Glutamatergic neuron (in vitro differentiated cells): ENCODE measurements at places on chromosomes 4 and X.
A peak's percentile ranks its signal among the peaks of the same experiment; 100 is the strongest.

DNA sequence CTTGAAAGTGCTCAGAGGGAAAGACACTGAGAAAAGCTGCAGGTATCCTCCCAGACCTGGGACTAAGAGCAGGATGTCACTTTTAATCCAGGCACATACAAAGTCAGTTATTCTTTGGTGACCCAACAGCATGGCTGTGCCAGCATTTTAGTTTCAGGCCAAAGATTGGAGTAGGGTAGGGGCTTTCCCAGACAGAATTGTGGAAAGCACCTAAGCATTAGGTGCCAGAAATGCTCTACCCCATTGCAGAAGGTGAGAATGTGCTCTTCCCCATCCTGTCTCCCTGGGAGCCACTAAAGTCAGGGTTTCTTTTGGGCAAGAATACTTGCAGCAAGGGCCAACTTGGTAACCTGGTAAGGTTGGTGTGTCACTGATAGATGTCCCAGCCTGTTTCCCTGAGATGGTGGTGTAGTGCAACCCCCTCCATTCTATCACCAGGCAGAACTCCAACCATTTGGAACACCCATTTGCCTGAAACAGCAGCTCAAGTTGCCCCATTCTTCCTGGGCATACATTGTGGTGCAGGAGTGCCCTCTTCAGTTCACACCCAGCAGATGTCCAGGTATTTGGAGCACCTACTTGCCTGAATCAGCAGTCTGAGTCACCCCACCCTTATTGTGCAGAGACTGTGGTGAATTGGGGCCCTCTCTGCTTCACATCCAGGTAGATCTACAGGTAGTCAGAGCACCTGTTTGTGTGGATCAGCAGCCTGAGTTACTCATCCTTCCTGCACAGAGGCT is 183.5 kb downstream of the ZC4H2 start:
- DNase-seq, result no peak

- DNase-seq, result peak; percentile 20
These were observed 3.1 kb downstream of the NKX1-1 start for GRCh38 chr4:1403177-1403583.

DNA sequence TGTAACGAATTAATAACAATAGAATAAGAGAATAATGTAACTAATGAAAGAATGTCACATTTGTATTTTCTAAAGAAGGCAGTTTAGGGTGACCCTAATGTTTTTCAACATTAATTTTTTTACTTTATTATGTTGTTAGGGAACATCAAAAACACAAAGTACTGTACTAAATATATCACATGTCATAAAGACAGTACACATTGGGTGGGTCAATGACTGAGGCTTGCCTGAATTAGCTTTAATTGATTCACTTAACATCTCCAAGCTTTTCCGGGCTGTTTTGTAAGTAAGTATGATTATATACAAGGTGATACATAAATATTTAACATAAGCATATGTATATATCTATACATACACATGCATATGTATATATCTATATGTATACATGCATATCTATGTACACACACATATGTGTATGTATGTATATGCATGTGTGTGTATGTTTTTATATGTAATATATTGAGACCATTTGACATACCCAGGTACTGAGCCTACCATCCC is 43.4 kb upstream of the KLF3 start:
- DNase-seq, result no peak

GRCh38 chr4:125358453-125358852 is 43.7 kb downstream of the FAT4 start:
- no peak for DNase-seq

DNA sequence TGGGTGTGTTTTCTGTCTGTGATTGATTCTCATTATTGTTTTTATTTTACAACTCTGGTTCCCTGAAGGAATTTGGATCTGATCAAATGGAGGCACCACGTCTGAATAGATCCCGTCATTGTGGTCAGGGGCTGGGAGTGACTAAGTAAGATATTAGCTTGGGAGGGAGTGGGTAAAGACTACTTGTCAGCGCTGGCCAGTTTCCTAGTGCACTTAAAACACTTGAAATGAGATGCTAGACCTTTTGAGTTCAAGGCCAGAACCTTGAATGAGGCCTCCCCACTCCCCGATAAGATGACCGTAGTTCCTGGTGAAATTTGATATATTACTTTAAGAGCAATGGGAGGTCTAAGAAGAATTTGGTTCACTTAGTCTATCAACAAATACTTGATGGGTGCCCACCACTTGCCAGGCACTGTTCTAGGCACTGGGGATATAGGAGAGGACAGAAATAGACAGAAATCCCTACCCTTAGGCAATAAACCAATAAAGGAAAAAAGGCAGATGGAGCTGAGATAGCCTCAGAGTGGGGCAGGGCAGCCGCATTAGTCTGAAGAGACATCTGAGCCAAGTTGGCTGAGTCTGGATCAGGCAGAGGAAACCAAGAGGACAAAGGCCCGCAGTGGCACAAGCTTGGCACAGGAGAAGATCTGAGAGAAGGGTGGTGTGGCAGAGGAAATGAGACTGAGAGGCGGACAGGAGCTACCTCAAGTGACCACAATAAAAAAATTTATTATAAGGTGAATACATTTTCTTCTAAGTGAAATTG is 11.8 kb downstream of the FAM184B start:
- no peak for DNase-seq

DNA sequence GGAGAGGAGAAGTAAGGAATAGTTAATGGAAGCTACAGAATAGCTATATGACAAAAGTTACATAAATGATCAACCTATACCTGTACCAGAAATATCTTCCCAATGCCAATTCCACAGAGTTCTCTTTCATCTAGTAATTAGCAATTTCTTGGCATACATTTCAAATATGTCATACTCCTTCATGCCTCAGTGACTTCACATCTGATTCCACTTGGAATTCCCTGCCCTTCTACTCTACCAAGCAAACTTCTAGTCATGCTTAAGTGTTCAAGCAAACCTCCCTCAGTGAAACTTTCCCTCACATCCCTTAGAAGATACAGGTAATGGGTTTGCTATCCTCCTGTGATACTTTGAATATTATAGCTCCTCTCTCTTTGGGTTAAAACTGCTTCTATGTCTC is 127.1 kb downstream of the KLHL13 start:
- no peak for DNase-seq

- DNase-seq, result no peak
These were observed 1654.2 kb downstream of the PCDH19 start for GRCh38 chrX:98755912-98756311.

DNA sequence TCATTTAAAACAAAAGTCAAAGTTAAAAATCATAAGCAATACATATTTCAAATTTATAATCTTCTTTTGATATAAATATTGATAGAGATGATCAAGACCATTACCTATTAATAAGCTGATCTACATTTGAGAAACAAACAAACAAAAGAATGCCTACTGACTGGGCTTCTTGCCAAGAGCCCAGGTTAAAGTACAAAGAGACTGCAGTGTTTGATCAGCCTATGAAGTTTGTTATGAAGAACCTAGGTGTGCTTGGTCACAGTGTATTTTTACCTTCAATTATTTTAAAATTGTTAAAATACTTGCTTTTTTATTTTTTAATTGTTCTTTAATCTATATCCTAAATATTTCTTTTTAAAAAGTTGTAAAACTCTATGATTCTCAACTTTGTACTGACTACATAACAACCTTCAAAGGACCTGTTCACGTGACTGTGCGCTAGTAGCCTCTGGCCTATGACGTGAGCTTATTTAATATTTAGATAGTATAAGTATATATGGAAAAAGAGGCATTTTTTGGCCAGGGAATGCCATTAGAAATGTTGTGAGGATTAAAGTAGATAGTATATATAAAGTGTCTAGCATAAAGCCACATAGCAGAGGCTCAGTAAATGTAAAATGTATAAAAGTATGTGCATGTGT is 11.4 kb upstream of the SLC39A8 start:
- no peak for DNase-seq

- DNase-seq, result no peak
These were observed 23.7 kb downstream of the FAM193A start for GRCh38 chr4:2560167-2560566.

- no peak for DNase-seq
These were observed 13.2 kb upstream of the XIAP start for GRCh38 chrX:123846577-123847038.

- no peak for DNase-seq
These were observed 433.0 kb downstream of the PPARGC1A start for GRCh38 chr4:23456864-23457263.

GRCh38 chrX:130555341-130555740 is 153.6 kb downstream of the RBMX2 start:
- no peak for DNase-seq

DNA sequence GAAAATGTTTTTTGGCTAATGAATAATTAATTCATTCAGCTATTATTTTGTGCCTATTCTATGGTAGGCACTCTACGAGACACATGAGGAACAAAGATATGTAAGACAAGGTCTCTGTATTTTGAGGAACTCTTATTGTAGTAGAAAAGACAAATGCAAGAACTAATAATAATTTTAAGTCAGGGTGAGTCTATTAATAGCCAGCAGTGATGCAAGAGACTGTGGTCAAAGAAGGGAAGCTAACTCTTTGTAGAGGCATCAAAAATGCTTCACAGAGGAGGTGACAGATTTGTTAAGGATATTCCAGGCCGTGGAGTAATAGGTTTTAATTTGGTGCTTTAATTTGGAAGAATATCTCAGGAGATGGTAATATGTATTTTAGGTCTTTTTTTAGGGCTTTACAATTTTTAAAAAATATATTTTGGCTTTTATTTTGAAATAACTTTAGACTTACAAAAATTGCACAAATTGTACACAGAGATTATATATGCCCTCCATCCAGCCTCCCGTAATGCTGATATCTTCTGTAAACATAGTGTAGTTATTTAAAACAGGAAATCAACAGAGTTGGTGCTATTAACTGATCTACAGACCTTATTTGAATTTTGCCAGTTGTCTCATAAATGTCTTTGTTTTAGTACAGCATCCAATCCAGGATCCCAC is 48.1 kb downstream of the DCLK2 start:
- no peak for DNase-seq

GRCh38 chr4:3220476-3221183 is 28.3 kb upstream of the MSANTD1 start:
- no peak for DNase-seq

DNA sequence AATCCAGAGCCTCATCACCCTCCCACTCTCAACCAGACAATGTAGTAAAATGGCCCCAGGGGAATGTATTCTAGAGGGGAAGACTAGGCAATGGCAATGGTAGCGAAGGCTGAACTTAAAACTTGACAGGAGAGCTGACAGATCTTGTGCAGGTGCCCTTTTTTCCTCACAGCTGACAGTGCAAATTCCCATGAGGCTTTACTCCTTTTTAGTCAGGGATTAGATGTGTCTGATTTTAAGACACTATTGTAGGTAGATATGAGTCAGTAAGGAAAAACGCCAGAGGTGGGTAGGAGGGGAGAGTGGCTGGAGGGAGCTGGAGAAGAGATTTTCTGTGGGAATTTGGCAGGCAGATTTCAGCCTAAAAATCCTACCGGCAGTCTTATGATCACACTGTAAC is 10.7 kb downstream of the CAPN6 start:
- DNase-seq, result no peak

DNA sequence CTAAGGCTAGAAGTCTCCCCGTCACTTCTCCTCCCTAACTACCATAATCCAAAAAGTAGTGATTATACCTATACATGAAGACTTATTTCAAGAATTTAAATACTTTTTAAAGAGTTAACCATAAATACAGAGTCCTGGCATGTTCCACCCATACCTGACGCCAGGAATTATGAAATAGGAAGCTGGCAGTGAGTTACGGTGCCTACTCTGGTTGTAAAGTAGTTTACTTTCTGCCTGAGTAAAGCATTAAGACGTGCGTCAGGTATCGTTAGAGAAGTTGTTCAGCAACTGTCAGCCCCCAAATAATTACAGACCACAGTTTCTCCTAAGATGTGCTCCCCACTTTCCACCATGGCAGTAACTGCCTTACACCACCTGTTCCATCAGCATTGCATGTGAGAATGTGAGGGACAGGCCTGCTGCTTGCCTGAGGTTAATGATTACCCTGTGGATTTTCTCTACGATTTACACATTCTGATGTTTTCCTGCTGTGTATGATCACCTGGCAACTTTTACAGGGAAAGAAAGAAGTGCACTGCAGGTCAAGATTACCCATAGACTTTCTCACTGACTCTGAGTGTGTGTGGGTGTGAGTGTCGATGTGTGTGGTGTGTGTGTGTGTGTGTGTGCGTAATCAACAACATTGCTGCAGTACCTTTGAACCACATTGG is 92.3 kb upstream of the SLC7A11 start:
- DNase-seq, result no peak

DNA sequence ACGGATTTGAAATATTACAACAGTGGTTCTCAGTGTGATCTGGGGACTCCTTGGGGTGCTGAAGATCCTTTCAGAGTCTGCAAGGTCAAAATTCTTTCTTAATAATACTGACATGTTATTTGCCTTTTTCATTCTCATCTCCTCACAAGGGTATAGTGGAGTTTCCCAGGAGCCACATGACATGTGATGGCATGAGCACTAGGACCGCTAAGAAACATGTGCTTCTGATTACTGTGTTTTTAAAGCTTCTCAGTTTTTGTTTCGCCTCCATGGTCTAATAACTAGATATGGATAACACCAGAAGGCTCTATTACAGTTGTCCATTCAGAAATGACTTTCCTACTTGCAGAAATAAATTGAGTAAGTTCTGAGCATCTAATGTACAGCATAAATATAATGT is 156.1 kb downstream of the RAB28 start:
- no peak for DNase-seq

DNA sequence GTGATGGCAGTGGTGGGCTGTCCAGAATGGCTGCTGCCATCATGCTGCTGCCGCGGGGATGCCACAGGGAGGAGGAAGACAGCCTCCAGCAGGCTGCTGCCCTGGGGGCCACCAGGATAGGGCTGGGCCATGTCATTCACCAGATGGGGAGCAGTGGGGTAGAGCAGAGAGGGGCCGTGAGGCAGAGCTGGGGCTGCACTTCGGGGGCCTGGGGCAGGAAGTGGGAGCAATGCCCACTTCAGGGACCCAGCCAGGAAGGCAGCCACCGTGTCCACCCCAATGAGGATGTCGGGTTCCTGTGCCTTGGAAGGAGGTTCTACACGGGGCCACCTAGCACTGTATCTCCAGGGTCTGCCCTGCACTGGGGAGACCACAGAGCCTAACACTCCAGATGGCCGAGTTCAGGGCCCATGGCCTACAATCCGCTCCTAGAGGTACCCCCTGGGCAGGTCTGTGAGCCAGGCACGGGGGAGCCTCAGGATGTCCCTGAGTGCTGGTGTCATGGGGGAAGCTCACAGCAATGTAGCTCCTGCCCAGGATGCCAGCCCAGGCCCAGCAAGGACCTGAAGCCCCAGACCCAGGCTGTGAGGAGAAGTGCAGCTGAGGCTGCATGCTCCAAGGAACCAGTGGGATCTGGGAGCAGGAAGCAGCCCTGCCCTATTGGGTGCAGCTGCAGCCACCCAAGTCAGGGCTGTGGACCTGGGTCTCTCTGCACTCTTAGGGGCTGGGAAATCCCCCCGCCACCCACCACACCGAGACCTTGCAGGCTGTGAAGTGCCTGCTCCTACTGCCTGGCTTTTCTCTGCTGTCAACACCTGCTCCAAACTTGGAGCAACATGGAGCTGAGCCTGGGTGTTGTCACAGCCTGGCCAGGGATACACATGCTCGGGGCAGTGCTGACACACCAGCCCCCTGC is 140.3 kb downstream of the PDHA2 start:
- DNase-seq, result no peak

GRCh38 chr4:122783301-122784215 is 43.1 kb upstream of the FGF2 start:
- no peak for DNase-seq

- DNase-seq, result no peak
These were observed 241.3 kb downstream of the CFAP299 start for GRCh38 chr4:80576796-80577195.

GRCh38 chr4:168507178-168507815 is 10.4 kb downstream of the PALLD start:
- no peak for DNase-seq
